ENCODE measurements at places on chromosomes 7 and 10.

GRCh38 chr7:73890555-73891147 is 29.7 kb downstream of the TMEM270 start:
- DNase-seq = no peak

- no peak for DNase-seq
Measured at GRCh38 chr7:620056-620455, 100.4 kb upstream of the PDGFA start.

- DNase-seq = no peak
Measured at GRCh38 chr7:142323706-142324105, 65.8 kb upstream of the PRSS58 start.

- no peak for DNase-seq
Measured at GRCh38 chr10:48839809-48840679, 99.6 kb downstream of the LRRC18 start.

DNA sequence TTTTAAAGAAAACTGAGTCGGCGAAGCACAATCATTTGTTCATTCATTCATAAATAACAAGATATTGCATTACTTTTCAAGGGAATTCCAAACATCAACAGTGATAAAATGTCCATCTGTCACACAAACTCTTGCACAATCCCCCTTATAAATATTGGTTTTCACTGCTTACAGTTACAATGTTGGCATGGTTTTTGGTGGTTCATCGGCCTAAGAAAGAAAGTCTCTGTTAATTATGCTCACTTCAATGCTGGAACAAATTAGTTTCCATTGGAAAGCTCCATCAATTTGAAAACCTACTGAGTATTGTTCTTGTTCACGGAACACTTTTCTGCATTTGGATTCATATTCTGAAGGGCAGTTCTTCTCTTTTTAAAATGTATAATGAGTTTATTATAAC is 188.5 kb downstream of the JAZF1 start:
- DNase-seq = no peak

DNA sequence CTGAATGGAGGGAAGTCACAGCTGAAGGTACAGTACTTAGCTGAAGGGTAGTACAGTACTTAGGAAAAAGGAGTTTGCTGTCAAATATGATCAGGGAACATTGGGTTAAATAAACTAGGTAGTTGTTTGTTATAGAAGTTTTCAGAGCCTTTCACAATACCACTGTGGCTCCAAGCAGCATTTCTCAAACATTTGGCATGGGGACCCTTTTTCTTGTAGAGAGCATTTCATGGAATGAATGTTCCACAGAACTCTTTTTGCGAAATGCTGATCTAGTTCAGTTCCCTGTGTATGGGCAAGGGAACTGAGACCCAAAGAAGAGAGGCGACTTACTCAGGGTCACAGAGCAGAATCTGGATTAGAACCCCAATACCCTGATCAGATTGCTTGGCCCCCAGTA is 31.5 kb upstream of the DDX50 start:
- no peak for DNase-seq

- DNase-seq = peak; percentile 53
Measured at GRCh38 chr10:46106410-46107255, 60.6 kb upstream of the MSMB start.

GRCh38 chr10:112365014-112365432 is 8.9 kb upstream of the ACSL5 start:
- DNase-seq = no peak

DNA sequence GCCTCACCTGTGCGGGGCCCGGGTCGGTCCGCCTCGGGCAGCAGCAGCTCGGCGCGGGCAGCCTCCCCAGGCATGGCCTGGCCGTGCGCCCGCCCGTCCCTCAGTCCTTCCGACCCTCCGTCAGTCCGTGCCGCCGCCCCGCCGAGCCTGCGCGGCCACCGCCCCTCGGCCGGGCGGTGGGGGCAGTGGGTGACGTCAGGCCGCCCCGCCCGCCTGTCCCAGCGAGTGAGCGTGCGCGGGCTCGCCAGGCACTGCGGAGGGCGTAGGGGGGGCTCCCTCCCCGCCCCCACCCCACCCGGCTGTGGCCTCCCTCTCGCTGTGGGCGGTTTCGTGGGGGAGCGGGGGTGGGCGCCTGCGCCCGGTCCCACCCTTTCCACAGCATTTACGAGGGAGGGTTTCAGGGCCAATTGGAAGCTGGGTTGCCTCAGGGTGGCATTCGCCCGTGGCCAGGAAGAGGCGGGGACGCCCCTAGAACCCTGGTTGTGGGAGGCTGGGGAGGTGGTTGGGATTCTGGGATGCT is at the start of gene NACAD:
Gene NACAD, minus strand, starts transcription at position 149 of the 520 bp plus-strand sequence. Its CDS starts 75 bp downstream, at position 74.
- DNase-seq = peak; percentile 52

- no peak for DNase-seq
Measured at GRCh38 chr10:113084031-113084430, 134.0 kb downstream of the TCF7L2 start.

DNA sequence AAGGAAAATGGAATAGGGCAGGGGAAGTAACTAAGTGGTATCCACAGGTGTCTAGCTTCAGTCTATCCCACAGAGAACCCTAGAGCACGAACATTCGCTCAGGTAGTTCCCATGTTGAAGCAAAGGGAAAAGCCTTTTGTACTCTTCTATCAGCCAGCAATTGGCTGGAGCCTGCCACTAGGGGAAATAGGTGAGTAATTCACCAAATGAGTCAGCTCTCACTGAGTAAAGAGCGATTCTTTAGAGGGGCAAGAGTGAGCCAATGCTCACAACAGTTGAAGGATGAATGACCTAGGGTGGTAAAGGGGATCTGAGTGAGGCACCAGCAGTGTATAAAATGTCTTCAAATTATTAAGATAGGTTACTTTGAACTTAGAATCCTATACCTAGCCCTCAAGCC is 94.1 kb upstream of the ZNF800 start:
- no peak for DNase-seq

DNA sequence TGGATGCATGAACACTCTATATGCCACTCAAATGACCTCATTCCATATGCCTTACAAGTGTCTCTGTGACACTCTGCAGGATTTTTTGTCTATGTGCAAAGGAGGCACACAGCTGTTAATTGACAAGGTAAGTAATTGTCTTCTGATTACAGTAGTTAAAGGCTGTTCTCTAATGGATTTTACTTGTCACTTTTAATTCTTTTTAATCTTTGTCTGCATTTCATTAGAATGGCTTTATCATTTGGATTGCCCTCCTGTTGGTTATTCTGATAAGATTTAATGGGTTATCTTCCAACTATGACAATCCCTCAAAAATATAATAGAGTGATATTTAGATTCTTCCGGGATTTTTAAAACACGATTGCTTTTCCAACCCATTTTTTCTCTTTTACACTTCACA is 290.0 kb upstream of the TEX47 start:
- DNase-seq = no peak

DNA sequence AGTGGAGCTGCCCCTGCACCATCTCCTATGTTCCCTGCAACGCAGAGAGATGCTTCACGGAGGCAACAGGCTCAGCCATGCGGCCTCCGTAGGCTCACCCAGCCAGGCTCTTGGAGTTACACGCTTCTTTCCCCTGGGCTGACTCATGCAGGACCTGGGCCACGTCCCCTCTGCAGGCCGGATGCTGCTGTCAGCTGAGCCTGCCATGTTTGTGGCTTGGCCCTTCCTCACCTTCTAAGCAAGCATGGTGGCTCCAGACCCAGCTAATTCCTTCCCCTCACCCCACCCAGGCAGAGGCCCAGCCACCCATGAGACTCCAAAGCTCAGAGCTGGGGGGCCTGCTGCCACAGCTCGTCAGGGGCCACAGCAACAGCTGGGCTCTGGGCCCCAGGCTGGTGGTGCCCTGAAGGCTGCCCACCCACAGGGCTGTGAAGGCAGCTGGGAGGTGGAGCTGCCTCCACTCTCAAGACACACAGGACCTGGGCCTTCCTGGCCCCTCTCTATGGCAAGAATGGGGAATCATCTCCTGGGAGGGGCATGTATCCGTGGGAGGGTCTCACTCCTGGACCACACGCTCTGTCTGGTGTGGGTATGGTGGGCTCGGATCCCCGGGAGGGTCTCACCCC is 219.6 kb downstream of the ELFN1 start:
- DNase-seq = no peak

GRCh38 chr10:73597346-73597745 is 6.2 kb upstream of the USP54 start:
- DNase-seq = no peak

DNA sequence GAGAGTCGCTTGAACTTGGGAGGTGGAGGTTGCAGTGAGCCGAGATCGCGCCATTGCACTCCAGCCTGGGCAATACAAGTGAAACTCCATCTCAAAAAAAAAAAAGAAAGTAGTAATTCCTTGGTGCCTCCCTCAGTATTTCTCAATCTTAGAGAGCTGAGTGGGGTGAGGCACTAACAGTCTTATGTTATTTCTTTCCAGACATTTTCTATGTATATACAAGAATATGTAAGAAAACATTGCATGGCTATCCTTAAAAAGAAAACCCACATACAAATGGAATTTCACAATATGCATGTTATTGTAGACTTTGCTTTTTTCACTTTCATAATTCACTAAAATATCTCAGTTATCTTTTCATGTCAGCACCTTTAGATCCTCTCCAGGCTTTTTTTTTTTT is 13.6 kb upstream of the SLF2 start:
- no peak for DNase-seq

- DNase-seq = no peak
Measured at GRCh38 chr7:2566890-2567678, 8.3 kb downstream of the IQCE start.

GRCh38 chr10:43689955-43690771 is 41.5 kb upstream of the ZNF32 start:
- DNase-seq = peak; percentile 87

DNA sequence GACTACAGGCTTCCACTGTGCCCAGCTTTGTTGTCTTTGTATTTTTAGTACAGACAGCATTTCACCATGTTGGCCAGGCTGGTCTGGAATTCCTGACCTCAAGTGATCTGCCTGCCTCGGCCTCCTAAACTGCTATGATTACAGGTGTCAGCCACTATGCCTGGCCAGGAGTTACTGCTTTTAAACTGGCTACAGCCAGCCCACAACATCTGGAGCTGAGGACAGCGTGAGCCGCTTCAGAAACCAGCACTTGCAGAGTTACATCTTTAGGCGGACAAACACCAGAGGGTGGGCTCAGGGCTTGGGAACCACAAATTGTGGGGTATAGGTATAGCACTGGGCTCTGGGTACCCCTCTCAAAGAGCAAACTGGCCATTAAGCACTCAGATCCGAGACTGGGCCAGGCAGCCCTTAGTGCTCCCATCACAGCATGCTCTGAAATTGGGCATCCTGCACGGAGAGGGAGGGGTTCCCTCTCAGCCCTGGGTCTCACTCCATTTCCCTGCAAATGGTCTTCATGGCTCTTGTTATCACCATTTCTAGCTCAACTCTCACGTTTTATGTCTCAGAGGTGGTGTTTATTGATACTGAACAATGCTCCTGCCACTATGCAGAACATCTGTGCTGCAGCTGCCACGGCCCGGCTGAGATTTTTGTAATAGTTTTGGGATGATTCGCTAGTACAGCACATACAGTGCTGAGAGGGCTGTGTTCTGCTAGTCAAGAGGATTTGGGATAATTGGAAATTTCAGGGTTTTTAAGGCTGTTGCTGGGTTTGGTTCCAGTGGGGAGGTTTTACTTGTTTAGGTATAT is 146.4 kb upstream of the LYZL2 start:
- DNase-seq = no peak

DNA sequence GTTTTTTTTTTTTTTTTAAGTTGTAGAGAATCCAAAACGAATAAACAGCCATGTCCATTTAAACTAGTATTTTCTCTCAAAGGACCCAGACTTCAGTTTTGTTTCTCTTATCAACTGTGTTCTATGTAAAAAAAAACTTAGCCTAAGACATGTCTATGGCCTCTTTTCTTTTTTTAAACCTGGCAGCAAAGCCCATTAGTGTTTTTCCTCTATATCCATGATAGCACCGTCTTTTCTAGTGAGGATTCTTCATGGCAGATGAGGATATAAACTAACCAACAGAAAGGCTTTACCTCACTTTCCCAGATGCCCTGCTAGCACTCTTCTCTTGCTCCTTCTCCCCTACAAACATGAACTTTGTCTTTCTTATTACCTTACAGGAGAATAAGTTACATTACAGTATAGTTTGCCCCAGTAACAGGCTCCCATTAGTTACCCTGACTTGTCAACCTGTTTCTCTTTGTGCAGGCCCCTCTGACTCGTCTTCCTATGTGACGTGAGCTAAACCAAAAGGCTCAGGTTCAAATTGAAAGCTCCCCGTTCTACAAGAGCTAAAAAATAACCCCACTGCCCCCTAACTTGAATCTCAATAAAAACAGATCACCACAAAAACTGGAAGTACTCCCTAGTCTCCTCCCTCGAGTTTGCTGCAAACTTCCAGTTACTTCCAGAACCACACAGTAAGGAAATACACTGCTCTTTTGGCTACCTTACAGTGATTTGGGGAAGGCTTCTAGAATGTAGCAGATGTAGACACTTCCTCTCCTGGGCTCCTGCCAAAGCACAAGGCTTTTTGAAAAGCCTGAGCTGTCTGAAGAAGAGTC is 20.1 kb downstream of the P4HA1 start:
- no peak for DNase-seq

DNA sequence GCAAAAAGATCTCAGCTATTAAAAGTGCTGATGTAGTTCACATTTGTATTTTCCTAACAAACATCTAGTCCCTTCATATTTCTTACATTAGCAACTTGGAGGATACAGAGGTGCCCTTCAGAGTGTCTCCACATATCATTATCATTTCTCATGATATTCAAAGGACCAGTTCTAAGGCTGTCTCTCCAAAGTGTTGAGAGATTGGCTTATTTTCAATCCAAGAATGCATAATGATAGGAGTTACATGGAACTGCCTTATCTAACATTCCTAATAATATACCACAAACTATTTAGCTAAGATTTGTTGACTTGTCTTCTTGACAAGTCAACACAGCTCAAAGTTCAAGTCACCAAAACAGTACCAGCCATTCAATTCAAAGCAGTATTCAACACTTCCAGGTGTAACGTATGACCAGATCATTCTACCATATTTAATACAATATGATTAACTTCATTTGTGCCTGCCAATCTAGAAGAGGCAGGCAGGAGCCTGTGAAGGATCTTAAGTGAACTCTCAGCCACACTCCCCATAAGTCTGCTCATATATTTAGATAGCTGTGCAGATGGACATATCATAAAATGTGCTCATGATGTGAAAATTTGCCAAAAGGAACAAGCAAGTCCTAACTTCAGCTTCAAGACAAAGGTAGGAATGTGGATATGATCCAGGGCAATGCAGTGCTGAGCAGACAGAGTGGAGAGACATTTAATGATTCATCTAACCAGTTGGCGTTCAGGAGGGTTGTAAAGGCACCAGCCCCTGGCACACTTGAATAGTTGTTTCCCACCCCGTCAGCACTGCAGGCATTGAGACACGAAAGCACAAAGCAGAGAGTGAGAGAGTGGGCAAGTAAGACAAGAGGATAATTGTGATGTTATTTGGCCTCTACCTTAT is 108.3 kb downstream of the MTERF1 start:
- no peak for DNase-seq

Data from naive thymus-derived CD8-positive, alpha-beta T cell (primary cell).